ENCODE measurements at places on chromosomes 6 and 20.

- DNase-seq = no peak
Observed at GRCh38 chr20:33465481-33466302, 22.1 kb upstream of the SNTA1 start.

- DNase-seq = no peak
Observed at GRCh38 chr20:15656124-15656523, 917.1 kb downstream of the KIF16B start.

DNA sequence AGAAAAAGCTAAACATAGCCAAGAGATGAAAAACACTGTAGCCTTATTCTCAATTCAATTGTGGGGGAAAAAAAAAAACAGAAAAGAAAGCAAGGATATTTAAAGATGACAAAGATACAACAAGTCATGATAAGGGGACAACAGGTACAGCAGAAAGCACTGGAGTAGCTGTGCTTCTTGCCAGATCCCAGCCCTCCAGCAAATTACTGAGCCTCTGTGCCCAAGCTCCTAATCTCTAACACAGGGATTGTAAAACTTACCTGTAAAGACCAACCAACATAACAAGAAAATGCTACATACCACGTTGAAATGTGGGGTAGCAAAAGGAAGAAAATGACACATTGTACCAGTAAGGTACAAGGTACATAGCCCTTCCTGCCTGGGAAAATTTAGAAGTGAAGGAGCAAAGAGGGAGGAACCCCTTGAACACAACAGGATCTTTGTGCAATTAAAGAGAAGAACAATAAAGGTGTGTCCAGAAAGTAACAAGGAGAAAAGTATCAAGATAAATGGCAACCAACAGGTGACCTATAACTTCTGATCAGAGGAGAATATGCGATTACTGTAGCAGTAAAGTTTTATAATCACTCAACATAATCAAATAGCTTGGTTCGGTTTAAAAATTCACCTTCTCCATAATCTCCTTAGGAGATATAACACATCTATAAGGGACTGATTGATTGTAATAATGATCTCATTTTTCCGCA is 30.6 kb downstream of the PREP start:
- no peak for DNase-seq

GRCh38 chr6:77106992-77107391 is 356.3 kb downstream of the HTR1B start:
- no peak for DNase-seq

GRCh38 chr6:145247692-145248419 is 487.5 kb downstream of the EPM2A start:
- no peak for DNase-seq

GRCh38 chr6:39901670-39902069 is 32.6 kb downstream of the MOCS1 start:
- no peak for DNase-seq

DNA sequence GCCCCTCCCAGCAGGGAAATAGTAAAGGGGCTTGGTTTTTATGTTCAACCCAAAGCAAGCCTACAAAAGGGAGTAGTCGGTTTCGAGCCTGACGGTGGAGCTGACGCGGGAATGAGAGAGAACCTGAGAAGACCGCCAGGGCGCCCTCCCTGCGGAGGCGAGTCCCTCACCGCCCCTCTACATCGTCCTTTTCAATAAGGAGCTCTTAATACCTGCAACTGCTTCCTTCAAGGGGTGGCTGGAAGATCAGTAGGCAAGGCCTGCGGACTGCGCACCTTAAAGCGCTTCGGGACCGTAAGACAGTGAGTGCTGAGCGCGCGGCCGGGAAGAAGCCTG is 709 bp upstream of the ZNF76 start:
- DNase-seq = no peak

Measured in activated CD4-positive, alpha-beta memory T cell treated with anti-CD3 and anti-CD28 coated beads for 36 hours (primary cell).